ENCODE measurements at places on chromosomes 1 and 21.

- peak; percentile 51 for DNase-seq
These were observed 34.0 kb upstream of the BACE2 start for GRCh38 chr21:41133874-41134522.

DNA sequence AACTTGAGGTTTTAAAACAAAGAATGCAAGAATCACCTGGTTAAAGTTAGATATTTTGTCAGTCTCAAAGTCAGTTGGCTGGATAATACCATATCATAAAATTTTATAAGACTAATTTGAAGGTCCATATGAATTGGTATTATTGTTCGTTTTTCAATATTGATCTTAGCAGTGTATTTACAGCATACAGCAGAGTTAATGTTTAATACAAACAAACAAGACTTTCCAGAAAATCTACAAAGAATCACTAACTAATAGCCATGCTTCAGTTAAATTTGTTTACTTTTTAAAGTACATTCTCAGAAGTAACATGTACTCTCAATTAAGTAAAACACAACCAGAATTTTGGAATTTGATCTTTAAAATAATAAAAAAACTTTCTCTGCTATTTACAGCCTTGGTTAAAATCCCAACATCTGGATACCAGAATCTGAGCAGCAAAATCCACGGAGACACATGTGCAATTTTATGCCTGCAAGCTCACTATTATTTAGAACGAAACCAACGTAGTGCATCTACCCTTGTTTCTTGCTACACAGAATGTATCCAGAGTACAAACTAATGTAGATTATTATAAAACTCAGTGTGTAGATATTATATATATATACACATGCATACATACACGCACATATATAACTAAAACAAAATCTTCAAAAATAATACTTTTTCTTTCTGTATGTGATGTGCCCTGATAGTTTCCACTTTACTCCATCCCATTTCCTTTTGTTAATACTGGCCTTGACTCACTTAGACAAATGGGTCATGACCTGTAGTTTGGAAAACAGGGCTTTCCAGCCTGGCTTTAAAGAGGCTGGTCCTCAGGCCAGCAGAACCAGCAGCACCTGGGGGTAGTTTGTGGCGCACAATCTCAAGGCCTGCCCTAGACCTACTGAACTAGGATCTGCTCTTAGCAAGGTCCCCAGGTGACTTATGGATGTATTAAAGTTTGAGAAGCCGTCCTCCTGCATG is 63.6 kb upstream of the ERG start:
- DNase-seq = no peak

GRCh38 chr1:39657402-39657801 is 14.5 kb downstream of the NT5C1A start:
- DNase-seq = no peak

GRCh38 chr1:234782791-234783190 is 172.8 kb upstream of the IRF2BP2 start:
- DNase-seq = no peak

- no peak for DNase-seq
These were observed 27.2 kb upstream of the LPAR3 start for GRCh38 chr1:84920159-84920558.

GRCh38 chr1:41564741-41565475 is 80.4 kb upstream of the EDN2 start:
- no peak for DNase-seq

DNA sequence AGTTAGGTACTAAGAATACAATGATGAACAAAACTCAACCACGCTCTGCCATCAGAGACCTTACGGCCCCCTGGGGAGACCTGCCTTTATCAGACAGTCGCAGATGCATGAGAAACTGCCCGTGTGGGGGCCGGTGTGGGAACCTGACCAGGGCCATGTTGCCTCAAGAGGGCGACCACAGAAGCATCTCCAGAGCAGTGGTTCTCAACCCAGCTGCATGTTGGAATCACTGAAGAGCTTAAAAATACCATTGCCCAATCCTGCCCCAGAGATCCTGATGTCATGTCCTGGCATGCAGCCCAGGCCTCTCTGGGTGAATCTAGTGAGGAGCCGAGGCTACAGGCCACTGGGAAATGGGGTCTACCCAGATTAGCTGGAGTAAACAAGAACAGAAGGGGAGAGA is 108.7 kb downstream of the PRDM2 start:
- DNase-seq = peak; percentile 41

- DNase-seq = peak; percentile 29
These were observed 2.4 kb downstream of the NTPCR start for GRCh38 chr1:232952514-232953499.

DNA sequence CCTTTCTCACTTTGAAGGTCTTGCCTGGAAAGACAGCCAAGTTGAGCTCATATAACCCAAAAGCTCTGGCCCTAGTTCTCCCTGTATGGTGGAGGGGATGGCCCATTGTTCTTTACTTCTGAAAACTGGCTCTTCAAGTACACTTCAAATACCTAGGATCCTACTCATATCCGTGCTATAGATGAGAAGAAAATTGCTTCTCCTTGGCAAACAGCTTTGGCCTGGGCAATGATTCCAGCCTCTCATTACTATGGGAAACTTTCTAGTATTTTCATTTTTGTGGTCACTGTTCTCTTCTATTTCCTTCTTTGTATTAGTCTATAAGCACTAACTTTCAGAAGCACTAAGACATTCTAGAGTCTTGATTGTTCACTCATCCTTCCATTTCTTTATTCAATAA is 53.7 kb downstream of the ZNF697 start:
- no peak for DNase-seq

GRCh38 chr1:17125756-17126237 is 6.5 kb upstream of the PADI2 start:
- peak; percentile 75 for DNase-seq

GRCh38 chr1:47478090-47478489 is 40.2 kb downstream of the FOXD2 start:
- DNase-seq = no peak

DNA sequence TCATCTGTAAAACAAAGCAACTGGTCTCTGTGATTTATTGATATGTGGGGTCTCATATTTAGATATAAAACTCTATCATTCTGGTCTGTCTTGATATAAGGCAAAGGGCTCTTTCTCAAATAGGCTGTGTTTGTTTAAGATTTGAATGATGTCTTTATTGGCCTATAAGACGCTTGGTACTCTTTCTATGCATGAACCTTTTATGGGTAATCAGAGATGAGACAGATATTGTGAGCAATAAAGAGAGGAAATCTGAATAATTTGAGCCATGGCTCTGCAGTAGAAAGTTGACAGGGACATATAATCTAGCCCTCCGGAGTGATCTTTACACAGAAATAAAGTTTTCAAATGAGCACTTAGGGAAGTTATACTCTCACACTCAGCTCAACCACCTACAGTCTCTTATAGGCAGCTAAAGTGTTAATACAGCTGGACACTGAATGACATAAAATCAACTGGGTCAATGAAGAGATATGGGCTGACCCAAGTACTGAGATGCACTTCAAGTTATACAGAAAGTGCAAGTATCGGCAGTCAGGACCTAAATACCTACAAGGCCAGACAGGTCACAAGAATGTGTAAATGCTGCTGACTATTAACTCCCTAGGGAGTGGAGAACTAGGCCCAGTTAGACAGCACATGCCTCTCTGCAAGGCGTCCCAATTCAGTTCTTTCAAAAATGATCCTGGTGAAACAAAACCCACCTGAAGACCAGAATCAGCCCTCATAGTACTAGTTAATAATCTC is 111.0 kb downstream of the PTPN14 start:
- no peak for DNase-seq

GRCh38 chr21:42807938-42808613 is 71.3 kb downstream of the WDR4 start:
- no peak for DNase-seq

GRCh38 chr1:56432166-56432971 is 147.0 kb downstream of the PLPP3 start:
- no peak for DNase-seq

- DNase-seq = peak; percentile 44
These were observed 19.9 kb downstream of the TLR5 start for GRCh38 chr1:223123011-223123610.

GRCh38 chr21:32599526-32599925 is 12.7 kb downstream of the CFAP298 start:
- no peak for DNase-seq

GRCh38 chr1:86754265-86754974 is 50.0 kb downstream of the SH3GLB1 start:
- DNase-seq = no peak

- no peak for DNase-seq
These were observed 25.7 kb downstream of the CTH start for GRCh38 chr1:70436622-70437251.

GRCh38 chr1:56790036-56790435 is 29.2 kb downstream of the FYB2 start:
- DNase-seq = no peak

DNA sequence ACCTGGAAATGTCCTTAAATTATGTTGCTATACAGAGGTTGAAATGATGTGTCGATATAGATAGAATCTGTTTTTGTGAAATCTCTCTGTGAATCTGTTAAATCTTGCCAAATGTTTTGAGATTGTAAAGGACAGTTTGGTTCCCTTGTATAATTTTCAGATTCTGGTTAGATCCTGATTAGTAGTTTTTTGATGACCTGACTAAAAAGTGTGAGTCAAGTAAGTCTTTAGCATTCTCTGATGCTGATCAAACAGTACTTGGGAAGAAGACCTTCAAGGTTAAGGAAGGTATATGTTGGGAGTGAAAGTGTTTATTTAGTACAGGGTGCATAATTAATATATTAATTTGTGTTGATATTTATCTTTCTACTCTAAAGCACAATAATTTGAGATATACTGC is 32.7 kb downstream of the DDI2 start:
- no peak for DNase-seq

DNA sequence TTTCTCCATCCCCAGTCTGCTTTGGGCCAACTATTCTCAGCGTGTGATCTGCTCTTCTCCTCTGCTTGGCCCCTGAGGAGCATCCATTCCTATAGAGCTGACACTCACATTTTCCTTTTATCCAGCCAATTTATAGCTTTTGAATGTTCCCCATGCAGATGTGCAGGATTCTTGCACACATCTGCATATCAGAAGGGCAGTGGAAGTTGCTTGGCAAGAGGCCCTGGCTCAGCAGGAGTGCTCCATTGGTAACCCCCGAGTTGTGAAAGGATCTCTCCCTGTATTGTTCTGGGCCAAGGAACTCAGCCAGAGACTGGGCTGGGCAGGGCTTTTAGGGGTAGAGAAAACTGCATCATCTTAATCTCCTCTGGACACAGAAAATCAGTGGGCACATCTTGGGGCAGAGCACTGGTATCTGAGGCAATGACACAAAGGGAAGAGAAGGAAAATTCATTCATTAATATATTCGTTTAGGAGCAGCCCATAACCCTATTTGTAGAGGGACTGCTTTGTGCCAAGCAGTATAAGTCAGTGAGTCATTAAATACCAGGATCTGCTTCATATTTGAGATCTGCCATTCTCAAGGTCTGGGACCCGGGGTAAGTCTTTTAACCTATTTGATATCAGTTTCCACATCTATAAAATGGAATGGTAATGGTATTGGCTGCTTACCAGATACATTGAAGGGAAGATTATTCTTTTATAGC is 31.0 kb upstream of the BEND5 start:
- DNase-seq = no peak

- DNase-seq = peak; percentile 21
These were observed 86.6 kb downstream of the PTBP2 start for GRCh38 chr1:96808191-96808590.

- no peak for DNase-seq
These were observed 40.8 kb downstream of the PTPRC start for GRCh38 chr1:198679535-198680173.

DNA sequence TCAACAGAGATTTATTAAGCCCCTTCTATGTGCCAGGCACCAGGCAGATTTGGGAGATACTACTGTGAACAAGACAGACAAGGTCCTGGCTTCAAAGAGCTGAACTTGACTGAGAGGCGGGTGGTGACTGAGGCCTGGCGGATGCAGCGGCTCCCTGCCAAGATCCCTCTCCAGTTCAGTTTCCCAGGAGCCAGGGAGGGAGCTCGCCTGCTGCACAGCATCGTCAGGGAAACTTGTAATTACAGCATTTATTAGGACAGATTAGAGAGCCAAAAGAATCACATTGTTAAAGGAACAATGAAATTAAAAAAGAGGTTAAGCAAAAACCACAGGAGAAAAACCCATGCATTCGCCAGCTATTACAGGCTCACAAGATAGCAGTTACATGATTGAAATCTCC is 55.3 kb downstream of the ETS2 start:
- DNase-seq = peak; percentile 71

- no peak for DNase-seq
These were observed 28.1 kb downstream of the EPHA2 start for GRCh38 chr1:16127676-16128337.
